Activated naive CD4-positive, alpha-beta T cell (primary cell): ENCODE measurements at places on chromosomes 1 and 21.

- DNase-seq: no peak
Observed at GRCh38 chr1:53174971-53175913, 21.4 kb upstream of the CPT2 start.

GRCh38 chr1:209823143-209824041, 4.4 kb upstream of the UTP25 start:
- DNase-seq: no peak

- no peak for DNase-seq
Observed at GRCh38 chr1:201216395-201217085, 25.9 kb downstream of the IGFN1 start.

- peak; percentile 5 for DNase-seq
Observed at GRCh38 chr21:33109574-33110339, 39.8 kb downstream of the OLIG1 start.

- no peak for DNase-seq
Observed at GRCh38 chr1:55359611-55360010, 144.4 kb upstream of the USP24 start.

DNA sequence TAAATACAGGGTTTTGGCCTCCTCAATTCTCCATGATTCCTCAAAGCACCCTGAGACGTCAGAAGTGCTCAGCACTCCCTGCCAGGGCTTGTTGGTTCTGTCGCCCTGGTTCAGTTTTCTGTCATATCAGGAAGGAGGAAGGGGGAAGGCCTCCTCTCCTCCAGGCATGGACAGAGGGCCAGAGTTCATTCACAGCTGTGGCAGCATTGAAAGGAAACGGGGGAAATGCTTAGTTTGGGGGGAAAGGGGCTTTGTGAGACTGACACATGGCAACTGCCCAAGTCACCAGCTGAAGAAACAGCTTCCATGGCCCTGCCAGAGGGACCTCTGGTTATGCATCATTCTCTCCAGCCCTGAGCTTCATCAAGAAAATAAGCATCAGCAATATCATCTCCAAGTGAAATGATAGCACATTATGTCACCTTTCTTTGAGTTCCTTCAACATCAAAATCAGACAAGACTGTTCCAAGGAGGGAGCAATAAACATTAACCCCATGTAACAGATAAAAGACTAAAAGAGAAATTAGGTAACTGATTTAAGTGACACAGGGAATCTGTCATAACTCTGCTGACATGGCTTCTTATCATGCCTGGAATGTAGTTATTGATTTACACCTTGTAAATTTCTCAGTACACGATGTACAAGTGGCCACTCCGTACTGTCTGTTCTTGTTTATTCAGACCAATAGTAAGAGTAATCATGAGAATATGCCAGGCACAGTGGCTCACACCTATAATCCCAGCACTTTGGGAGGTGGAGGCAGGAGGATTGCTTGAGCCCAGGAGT, 103.2 kb upstream of the SLC25A33 start:
- no peak for DNase-seq

GRCh38 chr1:161908264-161908663, 115.4 kb downstream of the OLFML2B start:
- no peak for DNase-seq

DNA sequence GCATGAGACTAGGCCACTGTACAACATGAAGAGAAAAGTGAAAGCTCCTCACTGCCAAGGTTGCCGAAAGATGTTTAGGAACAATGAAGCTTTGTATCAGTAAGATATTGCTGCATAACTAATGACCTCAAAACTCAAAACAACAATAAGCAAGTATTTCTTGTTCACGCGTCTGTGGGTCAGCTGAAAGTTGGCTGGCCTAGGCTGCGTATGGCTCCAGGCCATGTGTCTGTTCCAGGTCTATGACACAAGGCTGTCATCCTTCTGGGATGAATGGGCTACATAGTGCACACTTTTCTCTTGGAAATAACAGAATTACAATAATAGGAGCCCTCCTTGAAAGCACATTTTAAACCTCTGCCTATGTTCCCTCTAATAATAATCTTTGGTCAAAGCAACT, 515.9 kb downstream of the PLPP3 start:
- no peak for DNase-seq

- DNase-seq: no peak
Observed at GRCh38 chr1:214050513-214051401, 63.0 kb downstream of the PROX1 start.

DNA sequence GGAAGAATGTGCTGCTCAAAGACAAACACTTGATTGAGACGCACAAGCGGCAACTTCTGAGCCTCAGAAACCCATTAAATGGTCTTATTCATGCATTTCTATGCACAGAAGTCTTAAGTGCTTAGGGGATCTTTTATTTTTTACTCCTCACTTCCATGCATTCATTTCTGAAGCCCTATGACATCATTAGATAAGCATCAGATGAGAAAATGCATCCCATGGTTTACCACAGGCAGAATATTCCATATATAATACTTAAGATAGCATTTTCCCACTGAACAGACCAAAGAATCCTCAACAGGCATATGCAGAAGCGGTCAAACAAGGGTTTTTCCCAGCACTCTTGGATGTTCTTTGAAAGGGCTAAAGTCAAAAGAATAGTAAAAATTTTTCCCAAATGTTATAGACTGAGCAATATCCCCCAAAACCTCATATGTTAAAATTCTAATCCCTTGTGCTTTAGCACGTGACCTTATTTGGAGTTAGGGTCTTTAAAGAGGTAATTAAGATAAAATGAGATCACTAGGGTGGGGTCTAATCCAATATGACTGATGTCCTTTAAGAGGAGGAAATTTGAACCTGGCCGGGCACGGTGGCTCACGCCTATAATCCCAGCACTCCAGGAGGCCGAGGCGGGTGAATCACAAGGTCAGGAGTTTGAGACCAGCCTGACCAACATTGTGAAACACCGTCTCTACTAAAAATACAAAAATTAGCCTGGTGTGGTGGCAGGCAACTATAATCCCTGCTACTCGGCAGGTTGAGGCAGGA, 22.6 kb upstream of the FAM89A start:
- no peak for DNase-seq

- no peak for DNase-seq
Observed at GRCh38 chr1:225559326-225559725, 93.6 kb downstream of the ENAH start.

DNA sequence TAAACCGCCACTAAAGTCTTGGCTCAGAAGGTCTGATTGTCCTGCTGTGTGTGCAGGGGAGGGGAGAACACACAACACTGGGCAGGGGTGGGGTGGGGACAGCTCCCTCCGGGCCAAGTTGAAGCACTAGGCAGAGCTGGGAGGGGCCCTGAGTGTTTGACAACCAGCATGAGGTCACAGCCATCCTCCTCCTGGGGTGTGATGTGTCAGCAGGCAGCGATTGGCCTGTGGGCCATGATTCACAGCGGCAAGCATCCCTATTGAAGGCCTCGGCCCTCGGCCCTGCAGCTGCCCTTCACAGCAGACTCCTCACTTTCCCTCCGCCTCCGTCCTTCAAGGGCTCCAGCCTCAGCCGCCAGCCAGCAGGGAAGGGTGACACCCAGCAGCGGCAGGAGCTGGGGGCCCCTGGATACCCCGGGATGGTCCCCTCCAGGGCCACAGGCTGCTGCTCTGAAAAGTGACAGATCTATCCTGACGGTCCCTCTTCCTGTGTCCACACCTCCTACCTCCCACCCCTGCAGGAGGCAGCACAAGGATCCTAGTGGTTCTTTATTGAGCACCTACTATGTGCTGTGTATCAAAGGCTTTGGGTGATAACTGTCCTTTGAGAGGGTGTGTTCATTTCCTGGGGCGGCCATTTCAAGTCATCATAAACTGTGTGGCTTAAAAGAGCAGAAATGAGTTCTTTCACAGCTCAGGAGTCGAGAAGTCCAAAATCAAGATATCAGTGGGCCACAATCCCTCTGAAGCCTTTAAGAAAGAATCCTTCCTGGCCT, 66.0 kb upstream of the SLC25A33 start:
- DNase-seq: no peak

DNA sequence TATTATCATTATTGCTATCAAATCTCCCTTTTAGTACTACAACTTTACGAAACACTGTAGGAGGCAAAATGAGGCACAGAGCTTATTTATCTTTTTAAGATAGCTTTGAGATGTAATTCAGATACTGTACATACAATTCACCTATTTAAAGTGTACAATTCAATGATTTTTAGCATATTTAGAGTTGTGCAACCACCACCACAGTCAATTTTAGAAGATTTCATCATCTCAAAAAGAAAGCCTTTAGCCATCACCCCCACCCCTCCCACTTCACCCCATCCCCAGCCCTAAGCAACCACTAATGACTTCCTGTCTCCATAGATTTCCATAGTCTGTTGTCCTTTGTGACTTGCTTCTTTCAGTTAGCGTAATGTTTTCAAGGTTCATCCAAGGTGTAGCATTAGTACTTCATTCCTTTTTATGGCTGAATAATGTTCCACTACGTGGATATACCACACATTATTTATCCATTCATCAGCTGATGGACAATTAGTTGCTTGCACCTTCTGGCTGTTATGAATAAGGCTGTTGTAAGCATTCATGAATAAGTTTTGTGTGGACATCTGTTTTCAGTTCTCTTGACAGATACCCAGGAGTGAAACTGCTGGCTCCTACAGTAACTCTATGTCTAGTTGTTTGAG, 9.4 kb upstream of the CAPN9 start:
- no peak for DNase-seq

DNA sequence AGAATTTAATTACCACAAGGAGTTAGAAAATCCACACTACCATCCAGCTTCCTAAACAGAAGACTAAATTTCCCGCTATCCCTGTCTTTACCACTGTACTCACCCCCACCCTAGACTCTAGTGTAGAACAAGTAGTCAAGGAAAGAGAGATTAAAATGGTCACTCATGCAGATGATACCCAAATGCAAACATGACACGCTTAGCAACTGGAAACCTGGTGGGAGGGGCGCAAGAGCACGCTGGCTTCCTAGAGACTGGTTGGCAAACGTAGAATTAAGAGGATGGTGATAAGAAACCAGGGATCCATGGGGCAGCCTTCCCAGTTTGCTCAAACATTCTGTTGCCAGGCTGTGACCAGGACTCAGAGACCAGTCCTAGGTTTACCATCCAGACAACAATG, 9.9 kb upstream of the LDLRAD1 start:
- no peak for DNase-seq

DNA sequence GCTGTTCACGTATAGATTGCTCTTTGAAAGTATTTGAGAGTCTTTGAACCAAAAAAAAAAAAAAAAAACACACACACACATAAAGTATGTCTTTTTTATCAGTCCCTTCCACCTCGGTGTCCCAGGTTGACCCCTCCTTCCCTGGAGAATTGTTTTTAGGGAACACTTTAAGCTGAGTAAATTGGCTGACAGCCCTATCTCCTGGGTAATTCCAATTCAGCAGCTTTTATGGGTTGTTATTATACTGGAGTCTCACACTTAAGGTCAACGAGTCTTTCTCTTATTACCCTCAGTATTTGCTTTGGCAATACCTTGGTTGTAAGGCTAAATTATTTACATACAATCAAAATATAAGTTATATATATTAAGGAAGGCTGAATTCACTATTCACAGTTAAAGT, 69.4 kb downstream of the SLC30A10 start:
- DNase-seq: no peak

- DNase-seq: no peak
Observed at GRCh38 chr1:201006450-201006849, 17.1 kb downstream of the KIF21B start.

GRCh38 chr1:75671708-75672107, 52.8 kb upstream of the ACADM start:
- DNase-seq: no peak

DNA sequence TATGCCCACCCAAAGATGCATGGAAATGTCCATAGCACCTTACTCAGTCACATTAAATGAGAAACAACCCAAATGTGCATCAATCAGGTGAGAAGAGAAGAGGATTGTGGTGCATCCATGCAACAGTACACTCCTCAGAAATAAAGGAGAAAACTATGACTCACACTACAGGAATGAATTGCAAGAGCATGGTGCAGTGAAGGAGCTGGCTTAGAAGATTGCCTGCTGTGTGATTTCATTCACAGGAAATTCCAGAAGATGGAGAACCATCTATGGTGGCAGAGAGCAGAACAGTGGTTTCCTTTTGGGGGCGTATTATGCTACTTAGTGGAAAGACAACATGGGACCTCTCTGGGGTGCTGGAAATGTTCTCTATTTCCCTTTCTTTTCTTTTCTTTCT, 278.6 kb upstream of the AJAP1 start:
- no peak for DNase-seq

- DNase-seq: no peak
Observed at GRCh38 chr1:229027622-229028182, 243.2 kb upstream of the RAB4A start.
